Fibroblast of skin of back (primary cell): ENCODE measurements at places on chromosomes 12 and 14.
A peak's percentile ranks its signal among the peaks of the same experiment; 100 is the strongest.

DNA sequence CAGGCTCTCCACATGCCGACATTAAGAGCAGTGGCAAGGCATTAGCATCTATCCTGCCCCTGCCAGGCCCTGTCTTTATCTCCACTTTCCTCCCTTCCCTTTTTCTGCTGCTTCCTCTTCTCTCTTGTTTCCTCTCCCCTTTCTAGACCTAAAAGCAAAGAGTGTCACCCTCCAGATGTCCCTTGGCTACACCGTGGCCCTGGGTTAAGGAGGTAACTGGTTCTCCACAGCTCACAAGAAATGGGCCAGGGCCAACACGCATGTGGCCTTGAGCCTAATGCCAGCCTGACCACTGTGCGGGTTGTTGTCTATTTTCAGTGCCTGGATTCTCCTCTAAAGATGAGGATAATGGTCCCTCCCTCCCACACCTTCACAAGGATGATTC, 41.7 kb upstream of the DDX11 start:
- no peak for DNase-seq

- DNase-seq, result peak; percentile 35
Measured at GRCh38 chr12:26044007-26044394, 80.8 kb downstream of the BHLHE41 start.

GRCh38 chr14:33527023-33527634, 423.7 kb downstream of the EGLN3 start:
- DNase-seq, result no peak

- no peak for DNase-seq
Measured at GRCh38 chr12:89059721-89060541, 292.4 kb downstream of the DUSP6 start.

- DNase-seq, result no peak
Measured at GRCh38 chr14:36515896-36516718, 3.9 kb downstream of the NKX2-1 start.

DNA sequence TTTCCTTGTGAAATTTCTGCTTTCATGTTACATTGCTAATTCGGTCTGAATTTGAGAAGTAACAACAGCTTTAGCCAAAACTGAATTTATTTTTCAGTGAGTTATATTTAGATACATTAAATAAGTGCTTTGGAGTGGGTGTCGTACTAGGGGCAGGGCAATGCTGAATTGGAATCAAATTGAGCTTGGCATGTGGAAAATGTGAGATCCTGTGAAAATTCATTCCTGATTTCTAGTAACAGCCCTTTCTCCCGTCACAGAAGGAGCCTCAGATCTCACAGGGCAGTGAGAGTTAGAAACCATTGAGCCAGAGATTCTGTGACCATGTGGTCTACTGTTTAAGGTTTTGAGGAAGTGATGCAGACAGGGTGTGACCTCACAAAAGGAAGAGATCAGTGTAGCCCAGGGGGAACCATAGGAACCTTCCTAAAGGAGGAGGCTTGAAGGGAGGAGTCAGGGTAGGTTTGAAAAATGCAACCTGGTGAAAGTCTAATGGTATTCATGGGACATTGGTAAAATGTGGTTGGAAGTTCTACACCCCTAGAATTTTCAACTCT, 1136.8 kb downstream of the AACS start:
- no peak for DNase-seq

GRCh38 chr14:39592116-39592789, 160.0 kb upstream of the FBXO33 start:
- DNase-seq, result no peak

DNA sequence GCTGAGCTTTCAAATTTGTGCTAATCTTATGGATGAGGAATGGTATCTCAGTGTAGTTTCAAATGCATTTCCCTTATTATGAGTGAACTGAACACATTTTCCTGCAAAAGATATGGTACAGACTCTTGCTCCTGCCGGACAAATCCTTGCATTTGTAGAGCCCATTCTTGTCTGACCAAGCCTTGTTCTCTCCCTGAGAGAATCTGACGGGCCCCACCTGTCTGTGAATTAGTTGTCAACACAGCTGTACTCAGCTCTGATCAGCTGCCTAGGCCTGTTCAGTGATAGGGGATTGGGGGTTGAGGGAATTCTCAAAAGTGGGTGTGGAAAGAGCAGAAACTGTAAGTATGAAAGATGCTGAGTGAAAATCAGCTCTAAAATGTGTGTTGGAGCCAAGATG, 42.8 kb upstream of the SCN8A start:
- no peak for DNase-seq

DNA sequence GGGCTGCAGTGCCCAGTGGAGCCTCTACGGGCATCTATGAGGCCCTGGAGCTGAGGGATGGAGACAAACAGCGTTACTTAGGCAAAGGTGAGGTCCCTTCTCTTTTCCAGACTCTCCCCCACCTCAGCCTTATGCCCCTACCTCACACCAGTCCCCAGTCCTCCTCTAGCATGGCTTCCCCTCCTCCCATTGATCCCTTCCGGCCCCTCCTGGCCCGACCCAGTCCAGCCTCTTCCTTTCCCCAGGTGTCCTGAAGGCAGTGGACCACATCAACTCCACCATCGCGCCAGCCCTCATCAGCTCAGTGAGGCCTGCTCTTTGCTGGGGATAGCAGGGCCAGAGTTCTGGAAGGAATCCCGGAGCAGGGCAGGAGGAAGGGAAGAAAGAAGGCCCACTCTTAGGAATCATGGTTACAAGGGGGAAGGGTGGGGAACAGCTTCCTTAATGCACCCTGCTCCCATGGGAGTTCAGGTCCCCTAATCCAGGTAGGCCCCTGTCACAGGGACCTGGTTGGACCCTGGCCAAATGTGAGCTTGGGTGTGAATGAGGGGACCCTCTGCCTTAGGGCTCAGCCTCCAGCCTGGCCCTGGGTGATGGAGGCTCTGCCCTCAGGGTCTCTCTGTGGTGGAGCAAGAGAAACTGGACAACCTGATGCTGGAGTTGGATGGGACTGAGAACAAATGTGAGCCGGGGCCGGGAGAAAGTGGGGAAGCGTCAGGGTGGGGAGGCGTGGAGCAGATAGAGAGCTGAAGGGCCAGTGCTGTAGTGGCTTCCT, 2.2 kb downstream of the ENO2 start:
- no peak for DNase-seq

DNA sequence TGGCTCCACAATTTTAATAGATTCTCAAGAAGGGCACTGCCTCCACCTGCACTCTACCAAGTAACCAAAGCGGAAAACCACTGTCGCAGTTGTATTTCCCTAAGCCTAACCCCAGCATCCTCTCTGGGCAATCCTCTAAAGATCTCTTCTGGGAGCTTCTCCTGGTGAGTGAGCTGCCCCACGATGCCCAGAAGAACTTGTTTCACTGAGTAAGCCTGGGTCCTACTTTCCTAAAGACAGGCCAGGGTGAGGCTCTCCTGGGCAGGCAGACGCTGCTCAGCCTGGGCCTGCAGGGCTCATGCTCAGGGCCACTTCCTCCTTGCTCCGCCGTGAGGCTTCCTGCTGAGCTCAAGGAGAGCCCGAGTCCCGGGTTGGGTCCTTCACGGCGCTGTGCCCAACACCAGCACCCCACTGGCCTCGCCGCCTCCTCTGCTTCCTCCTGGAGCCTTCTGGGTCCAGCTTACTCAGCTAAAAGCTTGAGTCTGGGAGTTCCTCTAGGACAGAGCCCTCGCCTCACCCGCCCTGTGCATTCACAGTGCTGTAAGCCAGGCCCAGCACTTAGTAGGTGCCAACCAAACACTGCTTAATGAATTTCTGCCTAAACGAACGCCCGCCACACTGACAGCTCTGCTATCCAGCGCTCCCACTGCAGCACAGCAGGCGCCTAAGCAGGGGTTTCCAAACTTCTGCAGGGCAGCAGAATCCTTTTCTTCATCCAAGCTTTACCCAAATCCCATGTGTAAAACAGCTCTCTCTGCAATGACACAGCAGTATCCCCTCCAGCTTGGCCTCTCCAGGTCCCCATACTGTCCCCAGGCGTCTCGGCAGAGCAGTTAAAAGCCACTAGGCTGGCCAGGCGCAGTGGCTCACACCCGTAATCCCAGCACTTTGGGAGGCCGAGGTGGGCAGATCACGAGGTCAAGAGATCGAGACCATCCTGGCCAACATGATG, 5.7 kb downstream of the RAB35 start:
- no peak for DNase-seq

DNA sequence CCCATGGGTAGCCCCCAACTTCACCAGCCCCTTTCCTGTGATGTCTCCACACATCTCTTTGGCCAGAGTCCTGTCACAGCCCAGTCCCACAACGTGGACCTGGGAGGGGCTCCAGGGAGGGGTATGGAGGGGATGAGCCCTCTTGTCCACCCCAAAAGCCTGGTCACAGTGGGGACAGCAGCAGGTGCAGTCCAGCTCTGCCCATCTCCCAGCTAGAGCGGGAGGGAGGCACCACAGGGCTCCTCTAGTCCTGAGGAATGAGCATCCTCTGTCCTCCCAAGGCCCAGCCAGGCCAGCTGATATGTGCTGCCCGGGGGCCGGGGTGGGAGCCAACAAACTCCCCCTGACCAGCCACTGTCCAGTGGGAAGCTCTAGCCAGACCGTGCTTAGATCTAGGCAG, 43.5 kb upstream of the EIF5 start:
- no peak for DNase-seq

DNA sequence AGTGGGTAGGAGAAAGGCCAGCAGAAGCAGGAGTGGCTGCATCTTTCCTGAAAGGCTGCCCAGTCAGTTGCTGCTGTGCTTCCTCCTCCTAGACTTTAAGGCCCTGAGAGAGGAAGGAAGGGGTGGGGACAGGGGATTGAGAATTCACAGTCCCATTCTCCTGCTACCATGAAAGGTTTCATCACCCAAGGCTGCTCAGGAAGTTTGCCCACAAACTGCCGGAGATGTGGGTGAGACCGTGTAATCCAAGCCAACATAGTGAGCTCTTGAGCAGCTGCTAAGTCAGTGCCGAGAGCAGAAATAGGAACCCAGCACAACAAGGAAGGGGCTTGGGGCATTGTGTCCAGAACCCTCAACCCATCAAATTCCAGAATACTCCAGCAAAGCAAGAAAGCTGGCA, at the start of gene CTSG:
TSS of gene CTSG (minus strand) at position 69 of the 400 bp plus-strand sequence. CDS start at position 42, 27 bp downstream.
- DNase-seq, result no peak

GRCh38 chr12:1911598-1912575, 6.6 kb downstream of the CACNA2D4 start:
- DNase-seq, result no peak

- DNase-seq, result no peak
Measured at GRCh38 chr14:106294324-106294723, 767.9 kb downstream of the TMEM121 start.

DNA sequence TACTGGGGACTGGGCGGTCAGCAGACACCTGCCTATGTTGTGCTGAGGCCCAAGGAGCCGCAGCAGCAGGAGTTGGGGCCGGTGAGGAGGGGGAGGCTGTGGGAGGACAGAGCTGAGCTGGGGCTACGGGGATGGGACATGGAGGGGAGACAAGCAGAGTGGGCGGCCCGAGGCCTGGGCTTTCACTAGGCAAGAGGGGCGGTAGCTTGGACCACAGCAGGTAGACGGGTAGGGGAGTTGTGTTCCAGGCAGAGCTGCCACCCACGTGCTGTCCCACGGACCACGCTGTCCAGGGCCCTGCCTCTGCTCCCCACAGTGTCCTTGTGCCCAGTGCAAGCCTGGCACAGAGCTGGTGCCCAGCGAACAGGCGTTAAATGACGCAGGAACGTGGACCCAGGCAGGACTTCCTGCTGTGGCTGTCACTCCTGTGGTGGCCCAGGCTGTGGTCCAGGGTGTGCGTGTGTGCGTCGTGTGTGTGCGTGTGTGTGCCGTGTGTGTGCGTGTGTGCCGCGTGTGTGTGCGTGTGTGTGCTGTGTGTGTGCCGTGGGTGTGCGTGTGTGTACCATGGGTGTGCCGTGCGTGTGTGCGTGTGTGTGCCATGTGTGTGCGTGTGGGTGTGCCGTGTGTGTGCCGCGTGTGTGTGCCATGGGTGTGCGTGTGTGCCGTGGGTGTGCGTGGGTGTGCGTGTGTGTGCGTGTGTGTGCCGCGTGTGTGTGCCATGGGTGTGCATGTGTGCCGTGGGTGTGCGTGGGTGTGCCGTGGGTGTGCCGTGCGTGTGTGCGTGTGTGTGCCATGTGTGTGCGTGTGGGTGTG, 6.8 kb downstream of the CEP170B start:
- DNase-seq, result no peak

DNA sequence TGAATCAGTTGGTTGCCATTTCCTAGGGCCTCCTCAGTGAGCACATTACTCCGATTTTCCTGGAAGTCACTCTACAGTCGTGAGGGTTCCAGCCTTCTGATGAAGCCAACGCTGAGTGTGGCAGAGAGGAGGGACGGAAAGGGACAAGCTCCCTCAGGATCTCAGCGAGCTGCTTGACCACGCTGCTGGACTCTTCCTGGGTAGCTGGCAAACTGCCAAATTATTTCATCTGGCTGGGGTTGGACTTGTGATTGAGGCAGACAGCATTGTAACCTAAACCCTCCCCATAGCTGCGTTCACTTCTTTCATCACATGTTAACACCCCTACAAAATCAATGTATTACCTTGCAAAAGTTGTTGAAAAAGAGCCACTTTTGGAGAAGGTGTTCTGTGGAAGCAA, 69.6 kb upstream of the CHST11 start:
- DNase-seq, result no peak

GRCh38 chr12:26017484-26018211, 59.2 kb downstream of the RASSF8 start:
- peak; percentile 47 for DNase-seq

DNA sequence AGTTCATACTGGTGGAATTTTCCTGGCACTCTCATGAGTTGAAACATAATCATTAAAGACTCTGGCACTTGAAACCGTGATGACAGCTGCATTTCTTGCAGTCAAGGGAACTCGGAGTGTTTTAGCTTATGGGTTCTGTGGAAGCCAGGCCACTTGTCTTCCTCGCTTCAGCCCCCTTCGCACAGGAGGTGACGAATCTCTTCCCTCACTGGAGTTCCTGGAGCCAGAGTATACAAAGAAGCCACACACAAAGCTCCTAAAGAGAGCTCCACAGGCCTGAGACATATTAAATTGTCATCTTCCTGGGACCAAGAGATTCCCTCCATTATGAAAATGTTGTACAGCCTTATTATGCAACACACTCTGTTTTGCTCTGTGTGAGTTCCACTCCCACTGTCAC, 964.1 kb downstream of the TMEM121 start:
- DNase-seq, result no peak
